ENCODE measurements at places on chromosomes 3 and 15. TPM values are rescaled to one million over a fixed set of nuclear protein-coding genes. Genes with fewer than 3 reads are reported as not detected.

The ACP3 gene
- total RNA-seq, result 3.5 TPM

The MYRIP gene
- total RNA-seq, result under 0.01 TPM

The FEZF2 gene
- total RNA-seq, result not detected

The TMCO5A gene
- total RNA-seq, result not detected

The CLDN18 gene
- total RNA-seq, result not detected

The SGO1 gene
- total RNA-seq, result 0.26 TPM

The CEP19 gene
- total RNA-seq, result 4.4 TPM

The MYO1E gene
- total RNA-seq, result 27.6 TPM

The ZNF501 gene
- total RNA-seq, result 16.0 TPM

The CD80 gene
- total RNA-seq, result under 0.01 TPM

The GLDN gene
- total RNA-seq, result 50.7 TPM

The CACNA2D2 gene
- total RNA-seq, result under 0.01 TPM

The CASR gene
- total RNA-seq, result not detected

The TMC3 gene
- total RNA-seq, result not detected

The CRYGS gene
- 1.0 TPM for total RNA-seq

The LIPH gene
- under 0.01 TPM for total RNA-seq

The IGF2BP2 gene
- total RNA-seq, result 26.2 TPM

The BTBD1 gene
- 105 TPM for total RNA-seq

The CFAP100 gene
- total RNA-seq, result not detected

The SEMA7A gene
- total RNA-seq, result 2.3 TPM

The ATP13A4 gene
- under 0.01 TPM for total RNA-seq
